ENCODE measurements at places on chromosomes 3 and 15.

DNA sequence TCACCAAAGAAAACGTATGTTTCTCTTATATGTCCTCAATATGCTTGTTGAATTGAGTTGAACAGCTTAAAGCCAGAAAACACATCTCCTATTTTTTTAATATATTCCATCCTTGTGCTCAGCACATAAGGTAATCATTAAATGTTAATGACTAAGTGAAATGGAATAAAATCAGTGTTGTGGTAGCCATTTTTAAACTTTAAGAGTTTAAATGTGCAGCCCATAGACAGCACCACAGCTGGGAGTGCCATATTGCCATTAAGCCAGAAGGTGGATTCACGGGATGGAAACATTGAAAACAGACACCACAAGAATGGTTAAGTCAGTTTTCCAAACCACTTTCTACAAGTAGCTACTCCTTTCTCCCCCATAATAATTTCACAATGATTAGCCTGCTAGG, 76.8 kb upstream of the C15orf61 start:
- no peak for DNase-seq

DNA sequence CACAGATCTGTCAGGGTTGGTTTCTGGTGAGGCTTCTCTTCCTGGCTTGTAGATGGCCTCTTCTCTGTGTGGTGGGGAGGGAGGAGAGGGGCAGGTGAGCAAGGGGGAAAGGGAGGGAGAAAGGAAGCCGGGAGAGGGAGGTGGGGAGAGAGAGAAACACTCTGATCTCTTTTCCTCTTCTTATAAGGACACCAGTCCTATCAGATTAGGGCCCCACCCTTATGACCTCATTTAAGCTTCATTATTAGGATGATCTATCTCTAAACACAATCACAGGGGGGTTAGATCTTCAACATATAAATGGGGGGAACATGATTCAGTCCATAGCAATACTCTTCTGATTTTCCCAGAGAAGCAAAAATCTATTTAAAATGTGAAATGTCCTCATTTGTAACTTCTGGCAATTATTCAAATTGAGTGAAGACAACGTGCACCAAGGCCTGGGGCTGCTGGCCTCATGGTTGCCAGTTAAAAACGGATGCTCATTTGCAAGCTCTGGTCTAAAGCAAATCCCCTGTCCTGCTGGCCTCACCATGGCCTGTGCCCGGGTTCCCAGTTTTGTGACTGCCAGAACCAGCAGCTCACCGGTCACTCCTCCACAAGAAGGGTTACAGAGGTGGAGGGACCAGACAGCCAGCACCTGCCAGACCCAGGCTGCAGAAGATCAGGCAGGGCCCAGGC, 8.3 kb downstream of the POMGNT2 start:
- no peak for DNase-seq

GRCh38 chr3:194446172-194446571, 40.6 kb downstream of the ATP13A3 start:
- no peak for DNase-seq

GRCh38 chr3:44509393-44509921, 32.0 kb upstream of the ZNF445 start:
- DNase-seq, result no peak

DNA sequence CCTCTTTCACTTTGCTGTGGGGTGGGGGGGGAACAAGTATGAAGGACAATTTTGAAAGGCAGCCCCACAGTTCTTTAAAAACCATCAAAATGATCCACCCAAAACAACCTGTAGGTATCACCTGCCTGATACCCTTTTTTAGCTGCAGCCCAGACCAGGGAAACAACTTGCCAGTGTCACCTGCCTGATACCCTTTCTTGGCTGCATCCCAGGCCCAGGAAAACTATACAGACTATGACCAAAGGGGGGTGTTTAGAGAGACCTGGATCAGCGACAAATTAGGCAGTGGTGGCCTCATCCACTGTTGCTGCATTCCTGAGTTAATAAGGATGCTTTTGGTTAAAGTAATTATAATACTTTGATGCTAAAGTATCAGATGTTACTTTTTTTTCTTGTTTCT, 122.0 kb downstream of the VPS13C start:
- no peak for DNase-seq

DNA sequence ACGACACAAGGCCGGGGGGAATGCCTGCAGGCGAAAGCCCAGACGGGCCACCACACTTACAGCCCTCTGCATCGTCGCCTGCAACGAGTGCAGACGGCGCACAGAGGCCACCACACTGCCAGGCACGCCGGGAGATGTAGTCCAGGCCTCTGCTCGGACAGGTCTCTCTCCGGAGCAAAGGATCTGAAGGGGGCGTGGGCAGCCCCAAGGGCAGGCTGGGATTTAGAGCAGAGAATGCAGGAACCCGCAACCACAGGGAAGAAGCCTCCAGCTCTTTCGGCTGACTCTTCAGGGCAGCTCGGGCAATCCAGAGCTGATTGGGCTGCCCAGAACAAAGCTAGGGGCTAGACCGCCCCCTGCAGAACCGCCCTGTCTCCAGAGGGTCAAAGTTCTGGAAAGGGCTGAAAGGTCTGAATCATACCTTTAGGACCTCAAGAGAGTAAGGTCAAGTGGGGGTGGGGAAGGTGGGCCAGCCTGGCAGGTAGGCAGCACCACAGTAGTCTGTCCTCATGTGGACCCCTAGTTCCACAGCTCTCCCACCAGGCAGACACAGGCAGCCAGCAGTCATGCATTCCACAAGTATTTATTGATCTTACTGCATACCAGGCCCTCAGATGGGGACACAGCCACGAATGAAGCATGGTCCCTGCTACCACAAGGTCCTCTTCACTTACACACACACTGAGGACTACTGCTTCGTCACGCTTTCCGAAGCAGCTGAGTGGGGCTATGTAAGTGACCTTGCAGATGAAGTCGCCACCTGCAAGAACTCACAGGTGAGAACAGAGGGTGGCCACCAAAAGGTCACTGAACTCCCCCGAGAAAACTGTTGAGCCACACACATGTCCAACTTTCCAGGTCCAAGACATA, at the start of gene AMT:
Gene AMT (minus strand): TSS at position 95 of the 870 bp plus-strand sequence. CDS start 23 bp downstream, at position 72.
- peak; percentile 30 for DNase-seq

DNA sequence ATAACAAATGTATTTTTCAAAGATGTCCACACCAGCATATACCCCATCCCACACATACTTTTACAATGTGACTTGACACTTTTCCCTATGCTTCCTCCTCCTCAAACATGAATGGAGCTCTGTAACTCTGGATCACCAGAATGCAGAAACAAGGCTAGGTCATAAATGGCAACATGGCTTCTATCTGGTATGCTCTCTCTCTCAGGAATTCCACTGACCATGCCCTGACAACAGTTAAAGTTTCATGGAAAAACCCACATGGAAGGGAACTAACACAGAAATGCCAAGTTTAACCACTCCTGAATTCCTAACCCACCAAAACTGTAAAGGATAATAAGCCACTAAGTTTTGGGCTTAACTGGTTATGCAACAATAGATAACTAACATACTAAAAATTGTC, 19.9 kb downstream of the MYO9A start:
- DNase-seq, result no peak

DNA sequence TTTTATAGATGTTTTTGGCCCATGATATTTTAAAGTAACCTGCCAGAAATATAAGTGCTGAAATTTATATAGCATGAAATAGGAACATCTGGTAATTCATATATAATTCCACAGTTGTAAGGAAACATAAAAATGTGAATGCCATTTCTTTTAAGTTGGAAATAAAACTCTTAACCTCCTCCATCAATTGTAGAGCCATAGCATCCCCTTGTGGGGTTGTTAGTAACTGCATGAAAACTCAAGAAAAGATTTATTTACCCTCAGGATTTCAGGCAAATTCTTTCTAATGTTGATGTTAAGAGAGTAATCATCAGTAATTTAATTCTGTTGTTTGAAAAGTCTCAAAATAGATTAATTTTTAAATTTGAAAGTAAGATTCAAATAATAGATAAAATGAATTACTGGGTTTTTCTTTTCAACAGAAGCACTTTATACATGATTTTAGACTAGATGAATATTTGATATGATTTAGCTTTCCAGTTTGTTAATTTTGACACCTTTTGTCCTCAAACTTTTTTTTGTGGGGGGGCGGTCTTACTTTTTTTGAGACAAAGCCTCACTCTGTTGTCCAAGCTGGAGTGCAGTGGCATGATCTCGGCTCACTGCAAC, 74.7 kb downstream of the RASA2 start:
- no peak for DNase-seq

DNA sequence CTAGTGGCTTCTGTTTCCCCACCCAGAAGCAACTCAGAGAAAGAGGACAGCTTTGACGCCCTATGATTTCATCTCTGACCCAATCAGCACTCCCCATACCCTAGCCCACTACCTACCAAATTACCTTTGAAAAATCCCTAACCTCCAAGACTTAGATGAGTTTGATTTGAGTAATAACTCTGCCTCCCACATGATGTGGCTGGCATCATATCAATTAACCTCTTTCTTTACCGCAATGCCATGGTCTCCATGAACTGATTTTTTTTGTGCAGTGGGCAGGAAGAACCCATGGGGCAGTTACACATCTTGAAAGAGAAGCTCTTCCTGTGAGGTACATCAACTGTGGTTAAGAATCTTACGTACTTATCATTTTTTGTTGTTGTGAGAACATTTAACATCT, 25.5 kb upstream of the APOD start:
- DNase-seq, result no peak

DNA sequence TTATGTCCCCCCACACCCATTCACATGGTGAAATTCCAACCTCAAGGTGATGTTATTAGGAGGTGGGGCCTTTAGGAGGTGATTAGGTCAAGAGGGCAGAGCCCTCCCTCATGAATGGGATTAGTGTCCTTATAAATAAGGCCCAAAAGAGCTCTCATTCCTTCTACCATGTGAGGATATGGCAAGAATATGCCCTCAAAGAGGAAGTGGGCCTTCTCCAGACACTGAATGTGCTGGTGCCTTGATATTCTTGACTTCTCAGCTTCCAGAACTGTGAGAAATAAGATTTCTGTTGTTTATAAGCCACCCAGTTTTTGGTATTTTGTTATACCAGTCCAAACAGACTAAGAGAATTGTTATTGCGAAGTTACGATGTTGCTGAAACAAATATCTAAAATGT, 94.4 kb downstream of the ANKRD28 start:
- DNase-seq, result no peak

GRCh38 chr15:100995471-100996430, 76.6 kb downstream of the LRRK1 start:
- no peak for DNase-seq

DNA sequence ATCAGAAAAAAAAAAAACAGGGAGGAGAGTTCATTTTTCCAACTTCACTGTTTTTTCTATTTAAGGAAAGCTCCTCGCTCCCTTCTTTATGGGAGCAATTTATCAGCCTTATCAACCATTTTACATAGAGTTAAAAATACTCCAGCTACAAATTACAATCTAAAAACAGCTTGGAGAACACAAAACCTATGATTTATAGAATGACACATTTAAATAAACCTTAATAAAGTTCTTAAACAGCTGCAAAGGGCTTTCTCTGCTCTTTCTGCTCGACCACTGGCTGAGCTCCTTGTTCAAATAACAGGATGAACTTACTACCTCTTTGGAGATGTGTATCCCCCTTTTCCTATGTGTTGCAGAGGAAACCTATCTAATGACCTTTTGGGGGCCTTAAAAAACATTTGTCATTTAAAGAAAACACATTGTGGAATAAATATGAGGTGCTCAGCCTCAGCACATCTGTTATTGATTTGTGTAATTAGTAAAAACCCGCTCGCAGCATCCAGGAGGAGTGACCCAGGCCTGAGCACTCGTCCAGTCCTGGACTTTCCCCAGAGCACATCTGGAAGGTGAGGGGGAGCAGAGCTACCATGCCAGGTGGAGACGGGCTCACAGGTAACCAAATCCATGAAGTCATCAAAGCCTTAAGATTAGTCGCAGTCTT, 231.2 kb downstream of the ATP8B4 start:
- no peak for DNase-seq

- DNase-seq, result peak; percentile 69
Measured at GRCh38 chr3:141875374-141875892, 1.0 kb upstream of the ATP1B3 start.
